ENCODE measurements at places on chromosomes 1 and 21.

- DNase-seq, result no peak
Observed at GRCh38 chr1:157781048-157781447, 4.1 kb upstream of the FCRL2 start.

DNA sequence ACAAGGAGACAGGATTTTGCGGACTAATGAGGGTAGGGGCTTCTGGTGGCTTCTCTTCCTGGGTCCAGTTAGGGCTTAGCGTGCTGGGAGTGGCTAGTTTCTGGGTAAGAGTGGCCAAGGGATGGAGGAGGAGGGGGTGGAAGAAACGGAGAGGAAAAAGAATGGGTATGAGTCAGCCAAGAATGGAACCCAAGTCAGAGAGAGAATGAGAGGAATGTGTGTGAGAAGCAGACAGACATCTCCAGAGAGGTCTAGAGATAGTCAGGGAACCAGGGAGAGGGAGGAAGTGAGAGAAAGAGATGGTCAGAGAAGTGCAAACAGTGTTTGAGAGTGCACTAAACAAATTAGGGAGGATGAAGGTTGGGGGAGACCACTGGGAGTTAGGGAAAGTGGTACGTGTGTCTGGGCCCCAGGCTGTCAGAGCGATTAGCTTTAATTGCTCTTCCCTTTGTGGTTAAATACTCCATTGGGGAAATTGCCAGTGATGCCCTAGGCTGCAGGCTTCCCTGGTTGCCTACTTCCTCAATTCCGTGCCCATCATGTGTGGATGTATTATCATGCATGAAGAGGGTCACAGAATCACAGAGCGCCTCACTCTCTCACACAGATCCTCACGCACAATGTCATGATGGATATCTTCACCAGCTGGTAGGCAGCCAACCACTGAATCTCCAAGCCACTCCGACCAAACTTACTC, 1.4 kb downstream of the PEA15 start:
- DNase-seq, result no peak

DNA sequence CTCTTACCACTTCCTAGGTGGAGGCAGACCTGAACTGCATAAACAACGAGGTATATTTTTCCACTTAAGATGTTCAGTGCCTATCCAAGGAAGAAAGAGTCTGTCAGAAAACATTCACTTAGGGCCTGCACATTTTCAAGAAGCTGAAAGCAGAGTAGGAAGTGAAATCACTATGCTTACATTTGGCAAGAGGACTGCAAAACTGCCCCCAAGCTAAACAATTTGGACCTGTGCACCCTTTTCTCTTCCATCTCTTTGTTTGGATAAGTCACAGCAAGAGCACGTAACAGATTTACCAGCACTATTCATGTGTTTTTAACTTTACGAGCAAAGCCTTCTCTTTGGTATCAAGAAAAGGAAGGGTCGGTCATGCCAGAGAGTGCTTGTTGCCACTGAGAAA, 13.2 kb upstream of the BEND5 start:
- no peak for DNase-seq

DNA sequence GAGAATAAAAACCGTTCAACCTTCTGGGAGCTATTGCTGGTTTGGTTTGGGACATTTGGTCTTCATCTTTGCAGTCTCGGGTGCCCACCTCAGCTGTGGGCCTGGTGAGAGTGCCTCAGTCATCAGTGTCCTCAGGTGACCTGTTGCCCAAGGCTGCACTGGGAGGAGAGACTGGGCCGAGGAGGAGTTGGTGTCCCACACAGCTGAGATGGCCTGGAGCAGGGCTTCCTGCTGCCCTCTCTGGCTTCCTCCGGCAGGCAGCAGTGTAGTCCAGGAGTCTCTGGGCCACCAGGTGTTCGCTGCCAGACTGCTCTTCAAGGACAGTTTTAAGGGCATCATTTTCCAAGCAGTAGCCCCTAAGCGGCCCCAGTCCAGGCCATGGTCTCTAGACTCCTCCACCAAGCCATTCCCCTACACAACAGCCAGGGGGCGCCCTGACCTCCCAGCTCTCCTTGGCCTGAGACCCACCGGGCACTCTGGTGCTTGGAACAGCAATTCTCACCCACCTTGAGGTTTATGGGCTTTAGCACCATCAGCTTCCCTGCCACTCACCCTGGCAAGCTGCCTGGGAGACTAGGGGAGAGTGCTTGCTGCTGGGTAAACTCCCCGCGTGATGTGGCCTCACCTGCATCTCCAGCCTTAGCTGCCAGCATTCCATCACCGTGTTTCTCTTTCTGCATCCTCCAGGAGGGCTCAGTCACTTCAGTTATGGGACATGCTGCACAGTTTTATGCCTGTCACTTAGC, 9.1 kb upstream of the SYTL1 start:
- DNase-seq, result no peak

DNA sequence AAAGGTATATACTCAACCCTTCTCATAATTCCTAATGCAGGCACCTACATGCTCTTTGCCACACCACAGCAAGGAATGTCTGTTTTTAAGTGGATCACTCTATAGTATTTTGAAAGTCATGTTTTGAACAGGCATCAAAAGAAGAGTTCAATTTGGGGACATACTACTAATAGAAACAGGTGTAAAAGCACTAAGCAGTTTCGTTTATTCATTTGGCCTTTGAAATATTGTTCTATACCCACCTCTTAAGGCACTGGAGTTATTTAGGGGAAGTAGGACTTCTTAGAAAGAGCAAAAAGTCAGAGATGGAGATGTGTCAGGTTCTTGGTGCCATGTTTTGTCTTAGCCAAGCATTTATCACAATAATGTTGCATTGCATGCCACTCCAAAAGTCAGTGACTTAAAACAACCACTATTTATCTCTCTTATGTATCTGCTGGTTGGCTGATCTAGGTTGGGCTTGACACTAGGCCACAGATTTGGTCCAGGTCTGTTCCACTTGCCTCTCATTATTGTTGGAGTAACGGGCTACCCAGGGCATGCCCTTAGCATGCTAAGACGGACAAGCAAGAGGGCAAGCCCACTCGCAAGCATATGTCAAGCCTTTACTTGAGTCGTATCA, 107.5 kb downstream of the RGL1 start:
- DNase-seq, result no peak

DNA sequence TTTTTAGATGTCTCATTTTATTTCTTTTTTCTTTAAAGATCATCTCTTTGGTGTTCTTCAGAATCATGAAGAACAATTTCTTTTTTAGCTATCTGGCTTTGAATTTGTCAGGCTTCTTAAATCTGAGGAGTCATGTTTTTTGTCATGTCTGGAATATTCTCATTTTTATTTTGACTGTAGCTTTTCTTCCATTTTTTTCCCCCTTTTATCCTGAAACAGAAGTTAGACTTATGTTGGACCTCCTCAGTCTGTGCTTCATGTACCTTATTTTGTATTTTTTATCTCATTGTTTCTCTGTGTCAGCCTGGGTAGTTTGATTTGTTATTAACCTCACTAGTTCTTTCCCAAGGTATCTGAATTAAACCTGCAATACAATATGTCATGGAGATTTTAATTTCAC, 319.2 kb upstream of the ADGRL4 start:
- DNase-seq, result no peak

- DNase-seq, result no peak
Observed at GRCh38 chr21:33541105-33541711, 709 bp downstream of the GART start.

- DNase-seq, result no peak
Observed at GRCh38 chr1:16351456-16351993, 755 bp downstream of the FBXO42 start.

- no peak for DNase-seq
Observed at GRCh38 chr1:181010789-181011188, 11.9 kb downstream of the STX6 start.

- DNase-seq, result no peak
Observed at GRCh38 chr1:21034725-21035628, 141.7 kb downstream of the EIF4G3 start.

DNA sequence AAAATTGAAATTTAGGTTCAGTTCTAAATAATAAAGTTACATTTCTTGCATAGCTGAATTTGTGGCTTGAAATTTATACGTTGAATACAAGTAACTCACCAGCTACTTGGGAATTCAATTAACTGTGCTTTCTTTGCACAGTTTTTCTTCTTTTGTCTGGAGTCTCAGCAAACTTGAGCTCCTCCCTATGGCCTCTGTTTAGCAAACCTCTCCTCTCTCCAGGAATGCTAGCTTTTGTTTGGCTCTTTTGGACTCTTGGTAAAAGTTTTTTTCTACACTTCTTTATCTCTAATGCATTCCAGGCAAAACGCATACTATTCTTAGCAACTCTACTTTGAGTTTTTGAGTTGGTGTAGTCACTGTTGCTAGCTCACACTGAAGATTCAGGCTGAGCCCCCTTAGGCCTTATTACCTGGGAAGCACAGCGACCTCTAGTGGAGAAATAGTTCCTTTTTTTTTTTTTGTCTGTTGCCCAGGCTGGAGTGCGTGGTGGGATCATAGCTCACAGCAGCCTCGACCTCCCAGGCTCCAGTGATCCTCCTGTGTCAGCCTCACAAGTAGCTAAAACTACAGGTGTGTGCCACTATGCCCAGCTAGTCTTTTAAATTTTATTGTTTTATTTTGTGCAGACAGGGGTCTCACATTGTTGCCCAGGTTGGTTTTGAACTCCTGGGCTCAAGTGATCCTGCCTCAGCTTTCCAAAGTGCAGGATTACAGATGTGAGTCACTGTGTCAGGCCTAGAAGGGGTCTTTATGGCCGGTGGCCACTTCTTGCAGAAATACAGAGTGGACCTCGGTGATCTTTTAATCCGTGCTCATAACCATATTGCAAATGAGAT, 61.7 kb downstream of the CASQ2 start:
- DNase-seq, result no peak

- DNase-seq, result no peak
Observed at GRCh38 chr1:208177656-208178055, 66.5 kb downstream of the PLXNA2 start.

All from activated CD4-positive, CD25-positive, alpha-beta regulatory T cell (primary cell).